A549 (cell line): ENCODE measurements at places on chromosomes 5 and 9.
A peak's percentile ranks its signal among the peaks of the same experiment; 100 is the strongest.

DNA sequence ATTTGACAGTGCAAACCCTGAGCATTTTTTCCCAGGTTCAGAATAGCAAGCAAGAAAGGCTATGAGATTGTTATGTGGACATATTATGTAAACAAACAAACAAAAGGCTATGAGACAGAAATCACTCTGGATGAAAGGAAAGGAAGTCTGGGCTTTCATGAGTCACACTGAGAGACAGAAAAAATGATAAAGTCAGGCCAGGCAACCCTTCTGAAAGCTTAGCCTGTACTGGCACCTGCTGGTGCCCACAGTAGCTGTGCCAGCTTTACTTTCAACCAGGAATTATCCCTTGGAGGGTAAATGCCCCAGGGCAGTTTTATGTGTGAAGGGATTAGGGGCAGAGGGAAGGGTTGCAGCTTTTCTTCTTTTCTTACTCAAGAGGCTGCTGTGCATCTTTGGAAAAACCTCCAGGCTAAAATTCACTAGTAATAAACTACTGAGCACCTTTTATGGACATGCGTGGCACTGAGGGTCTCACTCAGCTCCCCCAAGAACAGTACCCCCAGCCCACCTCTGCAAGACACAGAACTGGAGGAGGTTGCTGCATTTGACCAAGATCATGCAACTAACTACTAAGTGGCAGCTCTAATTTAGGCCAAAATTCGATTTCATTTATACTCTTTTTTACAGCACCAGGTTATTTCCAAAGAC is 41.7 kb downstream of the ACTL7B start:
- DNase-seq: peak; percentile 57

DNA sequence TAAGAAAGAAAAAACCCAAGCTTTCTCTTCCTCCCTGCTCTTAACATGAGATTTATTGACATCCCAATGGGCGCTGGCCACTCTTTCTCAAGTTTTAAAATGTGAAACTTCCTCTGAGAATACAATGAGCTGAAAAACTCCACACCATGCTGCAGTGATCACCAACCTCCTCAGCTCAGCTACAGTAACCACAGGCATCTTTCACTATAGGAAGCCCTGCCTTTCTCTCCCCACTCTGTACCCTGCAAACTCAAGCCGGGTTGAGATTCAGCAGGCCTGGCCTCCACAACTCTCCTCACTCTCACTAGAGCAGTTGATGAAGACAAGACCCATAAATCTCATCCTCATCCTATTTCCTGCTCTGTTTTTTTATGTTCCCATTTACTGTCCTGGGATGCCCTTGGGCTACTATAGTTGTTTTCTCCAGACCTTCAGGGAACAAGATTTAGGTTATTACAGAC is 48.3 kb downstream of the SH3TC2 start:
- DNase-seq: no peak

- DNase-seq: no peak
Observed at GRCh38 chr5:39494534-39494933, 69.8 kb upstream of the DAB2 start.

DNA sequence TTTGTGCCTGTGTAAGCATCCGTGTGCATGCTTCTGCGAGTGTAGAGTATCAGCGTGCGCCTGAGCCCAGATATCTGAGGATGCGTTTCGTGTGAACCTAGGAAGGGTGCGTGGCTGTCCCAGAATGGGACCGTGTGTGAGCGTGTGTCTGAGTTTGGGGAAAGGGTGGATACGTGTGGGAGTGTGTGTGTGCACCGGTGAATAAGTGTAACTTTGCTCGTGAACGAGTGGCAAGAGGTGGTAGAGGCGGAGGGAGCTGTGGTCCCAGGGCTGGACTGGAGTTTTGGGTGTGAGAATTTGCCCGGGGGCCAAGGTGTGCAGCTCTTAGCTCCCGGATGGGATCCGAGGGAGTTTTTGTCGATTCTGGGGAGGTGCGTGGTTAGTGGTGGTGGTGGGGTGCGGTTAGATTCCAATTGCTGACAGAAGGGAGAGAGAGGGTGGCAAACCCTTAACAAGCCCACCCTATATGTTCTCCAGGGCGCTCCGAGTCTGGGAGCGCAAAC is 686 bp upstream of the COL27A1 start:
- no peak for DNase-seq

DNA sequence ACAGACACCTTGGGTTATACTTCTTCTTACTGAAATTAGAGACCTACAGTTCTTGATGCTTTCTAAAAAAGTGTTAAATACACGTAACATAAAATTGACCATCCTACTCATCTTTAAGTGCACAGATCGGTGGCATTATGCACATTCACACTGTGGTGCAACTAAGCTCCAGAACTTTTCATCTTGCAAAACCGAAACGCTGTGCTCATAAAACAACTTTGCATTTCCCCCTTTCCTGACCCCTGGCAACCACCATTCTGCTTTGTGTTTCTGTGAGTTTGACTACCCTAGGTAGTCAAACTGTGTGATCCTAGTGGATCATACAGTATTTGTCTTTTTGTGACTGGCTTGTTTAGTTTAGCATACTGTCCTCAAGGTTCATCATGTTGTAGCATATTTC is 3.9 kb downstream of the MVB12B start:
- DNase-seq: no peak

DNA sequence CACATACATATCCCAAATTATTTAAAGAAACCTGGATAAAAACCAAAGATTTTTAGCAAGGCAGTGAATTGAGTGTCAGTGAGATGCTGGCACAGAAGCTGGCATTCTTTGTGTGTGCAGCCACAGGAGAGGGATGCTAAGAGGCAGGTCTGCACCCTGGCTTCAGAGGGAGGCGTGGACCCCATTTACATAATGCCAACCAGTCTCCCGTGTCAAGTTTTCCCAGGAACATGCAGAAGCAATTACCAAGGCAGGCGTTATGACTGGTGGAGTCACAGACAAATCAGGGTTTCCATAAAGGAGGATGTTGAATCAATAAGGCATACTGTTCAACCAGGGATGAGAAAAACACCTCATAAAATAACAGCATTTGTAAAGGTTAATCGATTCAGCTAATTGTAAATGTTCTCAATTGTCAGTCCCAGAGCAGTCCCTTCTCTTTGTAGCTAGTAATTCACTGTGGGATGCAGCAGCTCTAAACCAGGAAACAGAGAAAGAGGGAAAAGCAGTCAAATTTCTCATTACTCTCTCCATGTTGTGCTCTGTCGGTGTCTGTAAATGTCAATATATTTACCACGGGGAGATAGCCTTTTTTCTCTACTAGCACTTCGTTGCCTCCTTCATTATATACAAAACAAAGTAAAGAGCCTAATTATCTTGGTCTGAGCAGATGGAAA is 452.4 kb upstream of the GRAMD2B start:
- no peak for DNase-seq

GRCh38 chr5:166163996-166164610 is 2127.3 kb upstream of the WWC1 start:
- no peak for DNase-seq

DNA sequence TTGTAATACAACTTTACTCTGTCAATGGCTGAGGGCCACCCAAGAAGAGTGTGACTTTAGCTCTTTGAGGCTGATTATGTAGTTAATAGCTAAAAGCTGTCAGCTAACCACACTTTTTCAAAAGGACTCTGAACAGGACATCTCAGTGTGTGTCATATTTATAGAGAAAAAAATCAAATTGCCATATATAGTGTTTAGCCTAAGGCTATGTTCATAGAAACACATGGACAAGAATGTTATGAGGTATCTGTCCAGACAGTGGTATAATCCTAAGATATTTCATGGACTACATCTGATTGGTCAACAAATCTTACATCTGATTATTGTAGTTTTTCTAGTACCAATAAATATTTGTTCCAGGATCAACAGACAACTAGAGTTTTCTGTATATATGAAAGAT is 42.1 kb upstream of the CDH18 start:
- no peak for DNase-seq

GRCh38 chr5:44932922-44933585 is 124.3 kb downstream of the MRPS30 start:
- no peak for DNase-seq

- DNase-seq: no peak
Observed at GRCh38 chr9:123421186-123421585, 65.2 kb downstream of the CRB2 start.

- no peak for DNase-seq
Observed at GRCh38 chr5:177132136-177133095, 1.2 kb upstream of the NSD1 start.

- DNase-seq: no peak
Observed at GRCh38 chr5:94776167-94776566, 157.7 kb downstream of the SLF1 start.

DNA sequence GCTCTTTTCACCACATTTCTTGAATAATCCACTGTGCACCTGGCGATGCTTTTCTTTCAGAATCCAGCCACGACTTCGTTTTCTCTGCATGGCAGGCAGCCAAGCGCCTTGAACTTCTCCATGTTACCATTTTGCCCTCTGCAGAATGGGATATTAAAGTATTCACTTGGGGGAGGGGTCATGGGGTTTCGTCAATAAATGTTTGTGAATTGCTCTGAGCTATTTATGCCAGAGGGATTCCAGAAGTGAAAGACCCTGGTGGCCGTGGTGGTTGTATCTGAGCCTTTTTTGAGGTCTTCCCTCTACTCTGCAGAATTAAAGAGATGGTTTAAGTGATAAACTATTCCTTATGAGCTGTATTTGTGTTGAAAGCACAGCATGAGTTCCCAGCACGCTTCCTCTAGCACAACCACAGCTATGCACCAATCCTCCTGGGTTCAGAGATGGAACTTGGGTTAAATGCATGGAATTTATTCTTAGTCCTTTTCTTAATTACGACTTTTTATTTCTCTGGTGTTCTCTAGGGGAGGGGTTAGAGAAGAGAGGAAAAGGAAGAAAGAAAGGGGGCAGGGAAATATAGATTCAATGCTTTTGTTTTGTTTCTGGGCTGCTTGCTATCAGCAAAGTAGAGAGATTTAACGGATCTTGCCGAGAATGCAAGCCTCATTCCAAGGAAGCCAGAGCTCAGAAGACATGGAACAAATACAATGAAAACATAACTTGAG is 478.2 kb upstream of the TNC start:
- no peak for DNase-seq

- peak; percentile 59 for DNase-seq
Observed at GRCh38 chr5:159680095-159680494, 236.2 kb upstream of the ADRA1B start.

- no peak for DNase-seq
Observed at GRCh38 chr9:95855961-95856360, 19.5 kb upstream of the ERCC6L2 start.

- DNase-seq: no peak
Observed at GRCh38 chr5:175467983-175468690, 10.2 kb upstream of the SFXN1 start.

DNA sequence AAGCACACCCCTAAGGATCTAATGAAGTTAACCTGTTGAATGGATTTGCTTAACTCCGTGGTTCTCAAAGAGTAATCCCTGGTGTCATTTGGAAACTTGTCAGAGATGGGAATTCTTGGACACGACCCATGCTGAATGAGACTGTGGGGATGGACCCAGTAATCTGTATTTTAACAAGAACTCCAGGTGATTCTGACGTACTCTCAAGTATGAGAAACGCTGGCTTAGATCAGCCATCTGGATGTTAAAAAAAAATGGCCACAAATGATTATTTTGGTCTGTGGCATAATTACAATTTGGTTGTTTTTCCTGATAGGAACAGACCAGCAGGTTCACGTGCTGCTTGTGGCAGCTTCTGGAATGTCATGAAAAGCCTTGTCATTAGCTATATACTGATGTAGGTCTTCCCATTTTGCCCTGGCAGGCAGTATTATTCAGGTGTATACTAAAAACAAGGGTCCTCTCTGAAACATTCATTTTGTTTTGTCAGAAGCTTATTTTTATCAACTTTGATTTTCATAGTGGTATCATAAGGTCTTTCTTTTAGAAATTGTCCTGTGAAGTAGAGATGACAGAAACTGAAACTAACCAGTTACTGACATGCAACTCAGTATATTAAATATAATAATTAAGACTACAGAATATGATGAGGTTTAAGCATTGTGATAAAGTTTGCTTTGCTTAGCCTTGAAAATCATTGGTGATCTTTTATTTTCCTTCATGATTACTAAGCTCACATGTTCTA is 15.4 kb downstream of the CPEB4 start:
- DNase-seq: no peak
